ENCODE measurements at places on chromosomes 2 and 18. TPM values are rescaled to one million over a fixed set of nuclear protein-coding genes. Genes with fewer than 3 reads are reported as not detected.

GRCh38 chr2:23656597-23656973 is 270.3 kb downstream of the ATAD2B start:
- H3K27me3 ChIP-seq = peaks cover 3% of the 10 kb centered on the region
- H3K4me1 ChIP-seq = no peaks in the 10 kb centered on the region
- no peaks in the 10 kb centered on the region for H3K36me3 ChIP-seq
- no peak for DNase-seq
- H3K4me3 ChIP-seq = no peak overlapping the region

DNA sequence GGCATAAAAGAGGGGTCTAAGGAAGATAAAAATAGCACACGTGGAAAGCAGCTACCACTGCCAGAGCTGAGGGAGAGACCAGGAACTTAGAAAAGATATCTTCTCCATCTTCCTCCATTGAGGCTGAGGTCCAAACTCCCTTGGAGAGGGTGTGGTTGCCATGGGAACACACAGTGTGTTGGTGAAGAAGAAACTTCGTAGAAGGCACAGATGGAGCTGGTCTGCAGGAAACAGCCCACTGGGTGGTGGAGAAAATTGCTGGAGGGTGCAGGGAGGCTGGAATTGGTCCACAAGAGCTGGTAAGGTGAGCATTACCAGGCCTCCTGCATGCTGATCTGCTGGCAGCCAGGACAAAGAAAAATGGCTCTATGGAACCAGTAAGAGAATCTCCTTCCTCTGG is 191.0 kb downstream of the HRH4 start:
- H3K4me1 ChIP-seq = no peaks in the 10 kb centered on the region
- no peak for DNase-seq
- H3K27ac ChIP-seq = no peak overlapping the region
- H3K27me3 ChIP-seq = peaks cover 8% of the 10 kb centered on the region

SLC38A11 gene
- total RNA-seq = 2.6 TPM

ZNG1B gene
- total RNA-seq = 48.5 TPM

All from activated B cell treated with CpG ODN at 0.5 μM for 24 hours (primary cell).